Temporal lobe (tissue), 4 donors: ENCODE measurements at places on chromosomes 6 and 20. TPM values are rescaled to one million over a fixed set of nuclear protein-coding genes. Genes with fewer than 3 reads are reported as not detected.

UBE2C gene
- total RNA-seq, result 3.2 TPM

ADTRP gene
- total RNA-seq, result 0.98 TPM

CCDC170 gene
- total RNA-seq, result 0.74 TPM

TENT5A gene
- total RNA-seq, result 2.5 TPM

SPEF1 gene
- 0.98 TPM for total RNA-seq

LY6G6C gene
- total RNA-seq, result 0.25 TPM

CTAGE9 gene
- total RNA-seq, result not detected

RIPK1 gene
- 8.4 TPM for total RNA-seq

GATA5 gene
- not detected for total RNA-seq

FLRT3 gene
- 46.0 TPM for total RNA-seq

CSTF1 gene
- 21.1 TPM for total RNA-seq

TUBB2A gene
- 1,088 TPM for total RNA-seq

ARMC2 gene
- total RNA-seq, result 10.6 TPM

SRC gene
- 28.3 TPM for total RNA-seq

PRPF6 gene
- total RNA-seq, result 67.9 TPM

IL17A gene
- total RNA-seq, result not detected

ME1 gene
- total RNA-seq, result 5.7 TPM

DNAAF9 gene
- 36.9 TPM for total RNA-seq

PNPLA1 gene
- 0.25 TPM for total RNA-seq

DLK2 gene
- total RNA-seq, result 4.4 TPM

THEMIS gene
- total RNA-seq, result 0.25 TPM

GCNT2 gene
- 14.5 TPM for total RNA-seq
